ENCODE measurements at places on chromosomes 6 and 20. TPM values are rescaled to one million over a fixed set of nuclear protein-coding genes. Genes with fewer than 3 reads are reported as not detected.

The ECT2L gene
- not detected for total RNA-seq

The BPIFB3 gene
- not detected for total RNA-seq

The BANF2 gene
- not detected for total RNA-seq

The CEP85L gene
- 57.6 TPM for total RNA-seq

The CCM2L gene
- not detected for total RNA-seq

The DEFB124 gene
- not detected for total RNA-seq

The EEF1A1 gene
- total RNA-seq = 7,206 TPM

The PRSS35 gene
- not detected for total RNA-seq

The CALHM6 gene
- 86.6 TPM for total RNA-seq

The CTCFL gene
- total RNA-seq = not detected

The SPATA25 gene
- 0.49 TPM for total RNA-seq

The PDE10A gene
- not detected for total RNA-seq
